ENCODE measurements at places on chromosomes 2 and 18.

DNA sequence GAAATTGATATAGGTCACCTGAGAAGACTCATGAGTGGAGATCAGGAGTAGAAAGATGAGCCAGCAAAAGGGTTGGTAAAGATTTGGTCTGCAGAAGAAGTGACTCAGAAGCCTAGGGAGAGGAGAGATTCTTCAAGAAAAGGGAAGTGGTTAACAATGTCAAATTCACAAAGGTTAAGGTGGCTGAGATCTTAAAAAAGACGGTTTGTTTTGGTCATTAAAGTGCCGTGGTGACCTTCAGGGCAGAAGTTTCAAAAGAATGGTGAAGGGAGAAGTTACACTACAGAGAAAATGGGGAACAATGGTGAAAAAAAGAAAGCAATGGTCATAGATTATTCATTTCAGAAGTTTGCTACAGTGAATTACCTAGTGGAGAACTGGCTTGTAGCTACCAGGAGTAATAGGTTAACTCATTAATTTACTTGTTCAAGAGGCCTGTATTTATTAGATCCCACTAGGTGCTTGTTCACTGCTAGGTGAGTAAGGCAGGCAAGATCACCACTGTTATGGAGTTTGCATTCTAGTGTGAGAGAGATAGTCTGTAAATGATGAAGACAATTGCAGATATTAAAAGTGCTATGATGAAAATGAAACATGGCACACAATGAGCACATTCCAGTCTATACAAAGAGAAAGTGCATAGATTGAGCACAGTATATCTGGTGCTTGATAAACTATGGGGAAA is 43.0 kb downstream of the FBXO48 start:
- no peak for DNase-seq

GRCh38 chr18:692824-693223 is 19.6 kb downstream of the ENOSF1 start:
- no peak for DNase-seq

DNA sequence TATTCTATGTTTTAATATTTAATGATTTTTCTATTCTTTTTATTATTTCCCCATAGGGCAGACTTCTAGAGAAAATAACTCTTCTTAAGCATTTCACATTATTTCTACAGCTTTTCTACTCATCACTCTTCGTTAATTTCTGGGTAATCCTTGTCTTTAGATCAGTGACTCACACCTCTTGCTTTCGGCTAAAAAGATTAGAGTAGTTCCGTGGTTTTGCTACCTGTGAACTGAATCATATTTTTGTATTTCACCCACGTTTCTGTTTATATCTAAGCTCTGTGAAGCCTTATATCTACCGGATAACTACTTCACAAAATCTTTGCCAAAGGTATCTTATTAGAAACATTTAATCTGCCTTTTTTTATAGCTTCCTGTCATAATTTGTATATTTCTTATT is 685.5 kb upstream of the FSHR start:
- DNase-seq = no peak

GRCh38 chr2:128732976-128733431 is 414.3 kb upstream of the HS6ST1 start:
- no peak for DNase-seq

DNA sequence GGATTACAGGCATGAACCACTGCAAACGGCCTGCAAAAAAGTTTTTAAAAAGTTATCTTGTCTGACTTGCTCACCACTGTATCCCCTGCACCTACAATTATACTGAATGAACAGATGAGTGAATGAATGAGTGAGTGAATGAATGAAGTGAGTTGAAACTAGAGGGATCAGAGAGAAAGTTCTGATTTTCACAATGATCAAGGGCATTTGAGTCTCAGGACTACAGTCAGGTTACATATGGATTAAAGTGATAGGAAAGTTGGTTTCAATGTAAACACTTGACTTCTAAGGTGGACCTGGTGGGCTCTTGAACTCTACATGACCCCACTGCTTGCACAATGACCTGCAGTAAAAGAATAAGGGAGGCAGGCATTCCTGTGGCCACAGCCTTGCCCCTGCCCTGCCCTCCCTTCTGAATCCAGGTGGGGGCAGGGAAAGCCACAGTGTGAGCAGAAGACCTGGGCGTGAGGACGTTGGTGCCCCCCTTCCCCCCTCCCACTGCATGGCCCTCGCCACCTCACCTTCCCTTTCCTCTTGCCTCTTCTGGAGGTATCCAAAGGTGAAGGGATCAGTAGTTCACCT is 10.7 kb downstream of the C2orf80 start:
- DNase-seq = no peak

- DNase-seq = no peak
These were observed 1354.6 kb upstream of the NRXN1 start for GRCh38 chr2:52386433-52387030.

DNA sequence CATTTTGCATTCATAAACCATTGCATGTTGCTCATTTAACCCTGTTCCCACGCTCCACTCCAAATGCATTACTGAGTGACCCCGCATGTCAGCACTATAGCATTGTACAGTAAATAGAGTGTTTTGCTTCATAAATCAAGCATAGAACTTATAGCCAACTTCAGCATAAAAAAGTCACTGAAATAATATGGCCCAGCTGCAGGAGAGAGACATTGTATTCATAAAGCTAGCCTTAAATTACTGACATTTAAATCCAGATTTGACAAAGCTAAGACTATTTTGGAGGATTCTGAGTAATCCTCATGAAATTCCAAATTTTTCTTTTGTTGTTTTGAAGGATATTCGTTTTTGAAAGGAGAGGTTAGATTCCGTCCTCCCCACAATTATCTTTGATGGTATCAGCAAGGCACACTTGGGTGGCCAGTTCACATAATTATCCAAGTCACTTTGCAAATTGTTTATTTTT is 320.9 kb upstream of the TCF4 start:
- DNase-seq = no peak

DNA sequence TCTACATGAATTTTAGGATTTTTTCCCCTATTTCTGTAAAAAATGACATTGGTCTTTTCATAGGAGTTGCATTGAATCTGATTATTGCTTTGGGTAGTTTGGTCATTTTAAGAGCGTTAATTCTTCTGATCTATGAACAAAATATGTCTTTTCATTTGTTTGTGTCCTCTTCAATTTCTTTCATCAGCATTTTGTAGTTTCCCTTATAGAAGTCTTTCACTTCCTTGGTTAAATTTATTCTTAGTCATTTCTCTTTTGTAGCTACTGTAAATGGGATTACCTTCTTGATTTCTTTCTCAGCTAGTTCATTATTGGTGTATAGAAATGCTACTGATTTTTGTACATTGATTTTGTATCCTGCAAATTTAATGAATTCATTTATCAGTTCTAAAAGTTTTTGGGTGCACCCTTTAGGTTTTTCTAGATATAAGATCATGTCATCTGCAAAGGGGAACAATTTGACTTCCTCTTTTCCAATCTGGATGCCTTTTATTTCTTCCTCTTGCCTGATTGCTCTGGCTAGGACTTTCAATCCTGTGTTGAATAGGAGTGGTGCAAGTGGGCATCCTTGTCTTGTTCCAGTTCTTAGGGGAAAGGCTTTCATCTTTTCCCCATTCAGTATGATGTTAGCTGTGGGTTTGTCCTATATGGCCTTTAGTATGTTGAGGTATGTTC is 36.6 kb upstream of the AAK1 start:
- DNase-seq = no peak

- peak; percentile 35 for DNase-seq
These were observed 21.4 kb upstream of the MTA3 start for GRCh38 chr2:42547014-42547413.

DNA sequence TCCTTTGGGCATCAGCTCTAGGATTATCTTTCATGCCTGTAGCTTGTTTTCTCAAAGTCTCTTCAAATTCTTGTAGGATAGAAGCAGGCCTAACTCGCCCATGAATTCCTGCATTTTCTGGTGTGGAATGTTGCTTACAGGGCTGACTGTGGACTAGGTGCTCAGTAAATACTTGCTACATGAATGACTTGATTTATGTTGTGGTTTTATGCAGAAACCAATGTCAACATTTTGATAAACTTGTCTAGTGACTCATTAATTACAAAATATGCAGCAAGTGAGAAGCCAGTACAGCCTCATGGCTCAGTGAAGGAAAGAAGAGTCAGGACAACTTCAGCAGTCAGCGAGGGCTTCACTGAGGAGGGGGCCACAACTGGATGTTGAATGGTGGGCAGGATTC is 110.6 kb upstream of the SIX2 start:
- no peak for DNase-seq

DNA sequence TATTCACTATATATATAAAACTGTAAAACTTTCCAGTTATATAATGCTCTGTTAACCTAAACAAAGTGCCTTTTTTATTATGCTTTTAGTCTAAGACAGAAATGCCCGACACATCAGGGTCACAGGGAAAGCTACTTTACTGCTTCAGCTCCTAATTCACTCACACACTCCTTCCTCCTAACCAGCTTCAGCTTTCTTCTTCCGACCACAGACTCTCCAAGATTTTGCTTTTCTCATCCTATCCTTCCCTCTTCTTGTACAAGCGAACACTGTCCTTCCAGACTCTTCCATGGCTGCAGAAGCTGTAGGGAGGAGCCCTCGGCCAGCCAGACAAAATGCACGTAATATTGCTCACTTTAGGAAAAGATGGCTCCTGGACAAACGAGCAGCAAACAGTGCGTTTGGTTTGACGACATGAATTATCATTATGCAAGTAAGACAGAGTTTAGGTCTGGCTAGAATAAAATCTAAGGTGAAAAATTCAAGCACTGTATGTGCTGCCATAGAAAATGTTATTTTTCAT is 47.5 kb upstream of the HNRNPA3 start:
- peak; percentile 58 for DNase-seq

GRCh38 chr18:38241216-38241615 is 675.6 kb upstream of the CELF4 start:
- no peak for DNase-seq

GRCh38 chr2:54419855-54420523 is 36.1 kb upstream of the SPTBN1 start:
- no peak for DNase-seq

DNA sequence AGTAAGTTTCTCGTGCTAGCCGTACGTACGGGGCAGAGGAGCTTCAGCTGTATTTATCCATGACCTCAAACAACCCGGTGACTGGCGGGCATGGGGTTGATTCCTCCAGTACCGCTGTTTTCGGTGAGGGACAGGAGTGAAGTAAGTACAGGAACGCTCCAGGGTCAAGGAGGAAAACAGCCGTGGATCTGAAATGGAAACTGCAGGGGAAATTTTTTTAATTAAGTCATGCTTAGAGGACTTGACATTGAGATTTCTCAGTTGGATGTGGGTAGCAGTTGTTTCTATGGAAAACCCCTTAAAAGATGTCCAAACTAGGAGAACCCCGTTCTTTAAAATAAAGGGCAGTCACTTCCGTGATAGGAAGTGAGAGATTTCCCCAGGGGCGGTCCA is 1.2 kb downstream of the RAB12 start:
- no peak for DNase-seq

All from SK-N-DZ (cell line).